ENCODE measurements at places on chromosomes 13 and 19.
A peak's percentile ranks its signal among the peaks of the same experiment; 100 is the strongest.

- DNase-seq, result no peak
Measured at GRCh38 chr19:32748497-32748896, 28.9 kb downstream of the TDRD12 start.

DNA sequence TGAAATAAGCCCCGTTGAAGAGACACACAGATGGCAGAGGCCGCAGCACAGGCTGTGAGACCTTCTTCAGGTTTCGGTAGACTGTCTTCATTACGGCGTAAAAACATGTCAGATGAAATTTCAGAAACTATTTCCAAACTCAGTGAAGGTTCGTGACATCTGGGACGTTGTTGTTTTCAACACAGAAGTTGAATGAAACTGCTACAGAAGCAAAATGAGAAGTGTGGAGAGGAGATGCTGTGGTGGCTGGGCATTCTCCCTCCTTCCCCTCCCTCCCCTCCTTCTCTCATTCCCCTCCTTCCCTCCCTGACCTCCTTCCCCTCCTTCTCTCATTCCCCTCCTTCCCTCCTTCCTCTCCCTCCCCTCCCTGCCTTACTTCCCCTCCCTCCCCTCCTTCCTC is 113.6 kb downstream of the ATP11A start:
- DNase-seq, result no peak

DNA sequence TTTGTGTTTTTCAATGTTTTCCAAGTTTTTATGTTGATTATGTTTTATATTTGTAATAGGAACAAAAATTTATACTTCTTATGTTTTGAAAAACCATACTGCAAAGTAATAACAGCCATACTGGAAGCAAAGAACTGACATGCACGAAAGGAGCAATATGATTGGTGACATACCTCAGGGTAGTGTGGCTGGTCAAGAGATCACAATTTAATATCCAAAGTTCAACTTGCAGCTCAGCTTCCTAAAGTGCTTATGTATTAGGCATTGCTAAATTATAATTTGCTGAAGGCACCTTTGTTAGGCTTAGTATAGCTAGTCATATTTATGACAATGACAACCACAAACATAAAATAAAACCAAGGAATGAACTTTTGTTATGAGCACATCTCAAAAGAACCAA is 25.9 kb downstream of the VWA8 start:
- DNase-seq, result no peak

GRCh38 chr19:48510421-48511268 is 990 bp downstream of the LMTK3 start:
- DNase-seq, result peak; percentile 30

GRCh38 chr19:13302526-13303270 is 152.5 kb downstream of the IER2 start:
- DNase-seq, result no peak

- no peak for DNase-seq
Measured at GRCh38 chr13:109719962-109720646, 66.3 kb downstream of the IRS2 start.

DNA sequence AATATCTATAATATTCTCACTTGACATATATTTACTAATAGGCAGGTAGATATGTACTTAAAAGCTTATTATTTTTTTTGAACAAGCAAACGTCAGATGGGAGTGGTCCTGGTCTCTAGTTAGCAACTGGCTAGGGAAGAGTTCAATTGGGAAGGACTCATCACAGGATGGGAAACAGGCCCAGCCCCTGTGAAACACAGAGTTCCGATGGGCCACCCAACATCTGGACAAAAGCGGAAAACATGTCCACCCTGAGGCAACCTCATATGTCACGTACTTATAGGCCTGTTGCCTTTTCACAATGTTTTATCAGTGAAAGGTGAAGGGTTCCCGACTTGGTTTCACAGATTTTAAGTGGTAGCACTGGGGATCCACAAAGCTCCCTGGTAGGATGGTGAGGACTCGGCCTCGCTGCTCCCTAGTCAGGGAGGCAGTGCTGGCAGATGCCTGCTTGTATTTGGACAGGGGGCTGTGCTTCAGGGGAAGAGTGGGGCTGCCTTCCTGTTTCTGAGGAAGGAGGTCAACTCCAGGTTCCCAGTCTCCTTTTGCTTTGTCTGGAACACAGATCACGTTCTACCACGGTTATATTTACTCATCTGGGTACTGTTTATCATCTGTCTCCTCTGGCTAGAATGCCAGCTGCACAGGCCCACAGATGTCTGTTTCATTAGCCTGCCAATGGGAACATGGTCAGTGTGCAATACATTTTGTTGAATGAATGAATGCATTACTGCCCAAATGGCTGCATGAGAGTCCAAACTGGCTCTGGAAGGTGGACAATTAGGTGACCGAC is 49.4 kb upstream of the SLC15A1 start:
- no peak for DNase-seq

GRCh38 chr13:114000151-114001040 is 26.5 kb upstream of the C13orf46 start:
- DNase-seq, result no peak

GRCh38 chr19:10352764-10353671 is 13.6 kb upstream of the ICAM3 start:
- DNase-seq, result no peak

DNA sequence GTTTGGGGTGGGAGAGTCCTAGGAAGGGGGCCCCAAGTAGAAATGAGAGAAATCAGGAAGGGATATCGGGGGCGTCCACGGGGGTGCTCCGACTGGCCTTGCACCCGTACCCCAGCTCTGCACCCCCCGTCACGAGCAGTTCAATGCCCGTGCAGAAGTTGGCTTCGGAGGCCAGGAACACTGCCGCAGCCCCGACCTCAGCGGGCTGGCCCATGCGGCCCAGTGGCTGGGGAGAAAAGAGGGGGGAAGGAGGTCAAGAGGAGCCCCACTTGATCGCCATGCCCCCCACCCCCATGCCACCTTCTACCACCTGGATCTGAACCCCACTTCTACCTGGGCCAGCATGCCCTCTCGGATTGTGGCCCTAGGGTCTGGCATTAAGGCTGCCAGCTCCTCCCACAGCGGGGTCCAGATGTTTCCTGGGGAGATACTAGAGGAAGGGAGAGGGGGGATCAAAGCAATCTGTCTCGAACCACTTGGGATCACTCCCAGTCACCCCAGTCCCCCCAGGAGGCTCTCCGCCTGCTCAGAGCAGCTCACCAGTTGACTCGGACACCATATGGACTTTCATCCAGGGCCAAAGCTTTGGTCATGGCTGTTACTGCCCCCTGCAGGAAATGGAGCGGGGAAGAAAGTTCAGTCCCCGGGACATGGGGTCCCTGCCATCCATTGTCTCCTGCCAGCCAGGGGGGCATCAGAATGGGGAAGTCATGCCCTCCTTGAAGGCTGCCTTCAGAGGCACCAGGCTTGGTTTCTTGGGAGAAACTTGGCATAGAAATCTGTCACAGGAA is 2.5 kb upstream of the BCAT2 start:
- no peak for DNase-seq

DNA sequence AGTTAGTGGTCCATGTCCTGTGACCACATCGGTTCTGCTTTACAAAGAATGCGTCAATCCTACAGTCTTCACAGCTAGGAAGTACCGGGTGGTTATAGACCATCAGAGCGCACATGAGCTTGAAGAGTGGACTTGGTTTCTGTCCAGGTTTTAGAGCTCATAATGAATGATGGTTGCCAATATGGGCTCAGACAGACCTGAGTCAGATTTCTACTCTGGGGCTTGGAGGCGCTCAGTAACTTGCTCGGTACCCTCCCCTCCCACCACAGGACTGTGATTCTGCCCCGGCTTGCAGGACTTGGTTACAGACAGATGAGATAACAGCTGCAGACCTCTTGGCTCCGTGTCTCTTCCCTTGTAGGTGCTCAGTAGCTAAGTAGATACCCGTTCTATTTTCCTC is 284.7 kb downstream of the TSHZ3 start:
- no peak for DNase-seq
